ENCODE measurements at places on chromosomes 3 and 15.

- no peak for DNase-seq
- H3K27me3 ChIP-seq = peaks cover 21% of the 10 kb centered on the region
- peaks cover 6% of the 10 kb centered on the region for H3K4me1 ChIP-seq
- H3K4me3 ChIP-seq = no peak overlapping the region
- H3K36me3 ChIP-seq = no peaks in the 10 kb centered on the region
- no peak overlapping the region for H3K27ac ChIP-seq
Measured at GRCh38 chr3:10380906-10381305, 60.0 kb upstream of the SEC13 start.

- no peak overlapping the region for H3K4me3 ChIP-seq
- DNase-seq = no peak
- H3K27ac ChIP-seq = peak overlapping the region; percentile 55
- peaks cover 55% of the 10 kb centered on the region for H3K4me1 ChIP-seq
- H3K36me3 ChIP-seq = no peaks in the 10 kb centered on the region
- H3K27me3 ChIP-seq = peaks cover 3% of the 10 kb centered on the region
Measured at GRCh38 chr15:65837301-65838294, 31.7 kb upstream of the RAB11A start.

GRCh38 chr3:122294359-122294758 lies 30.7 kb upstream of the CSTA start:
- H3K36me3 ChIP-seq = no peaks in the 10 kb centered on the region
- no peaks in the 10 kb centered on the region for H3K4me1 ChIP-seq
- no peak overlapping the region for H3K4me3 ChIP-seq
- peaks cover 4% of the 10 kb centered on the region for H3K27me3 ChIP-seq
- no peak for DNase-seq

- H3K27me3 ChIP-seq = peaks cover 8% of the 10 kb centered on the region
- H3K4me3 ChIP-seq = no peak overlapping the region
- DNase-seq = no peak
- peaks cover 41% of the 10 kb centered on the region for H3K4me1 ChIP-seq
- no peaks in the 10 kb centered on the region for H3K36me3 ChIP-seq
Measured at GRCh38 chr15:97687654-97688053, 272.8 kb upstream of the ARRDC4 start.

DNA sequence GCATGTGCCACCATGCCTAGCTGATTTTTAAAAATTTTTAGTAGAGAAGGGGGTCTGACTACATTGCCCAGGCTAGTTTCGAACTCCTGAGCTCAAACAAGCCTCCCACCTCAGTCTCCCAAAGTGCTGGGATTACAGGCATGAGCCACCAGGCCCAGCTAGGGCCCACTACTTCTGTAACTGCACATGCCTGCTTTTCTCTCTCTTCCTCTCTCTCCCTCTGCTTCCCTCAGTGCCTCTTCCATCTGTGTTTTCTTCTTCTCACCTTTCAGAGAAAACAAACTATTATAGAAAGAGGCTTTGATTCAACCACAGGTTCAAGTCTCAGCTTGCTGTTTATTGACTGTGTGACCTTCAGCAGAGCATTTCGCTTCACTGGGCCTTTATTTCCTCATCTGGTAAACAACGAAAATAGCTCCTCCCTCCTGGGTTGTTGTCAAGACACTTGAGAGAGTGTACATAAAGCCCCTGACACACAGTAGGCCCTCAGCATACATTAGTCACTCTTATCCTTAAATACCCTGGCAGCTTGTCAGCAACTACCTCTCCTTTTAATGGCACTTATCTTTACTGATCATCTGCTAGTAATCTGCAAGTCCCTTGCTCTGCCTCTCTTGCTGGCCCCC lies 10.2 kb downstream of the TADA3 start:
- H3K27me3 ChIP-seq = no peaks in the 10 kb centered on the region
- H3K4me1 ChIP-seq = peaks cover 12% of the 10 kb centered on the region
- no peak overlapping the region for H3K4me3 ChIP-seq
- no peak for DNase-seq

DNA sequence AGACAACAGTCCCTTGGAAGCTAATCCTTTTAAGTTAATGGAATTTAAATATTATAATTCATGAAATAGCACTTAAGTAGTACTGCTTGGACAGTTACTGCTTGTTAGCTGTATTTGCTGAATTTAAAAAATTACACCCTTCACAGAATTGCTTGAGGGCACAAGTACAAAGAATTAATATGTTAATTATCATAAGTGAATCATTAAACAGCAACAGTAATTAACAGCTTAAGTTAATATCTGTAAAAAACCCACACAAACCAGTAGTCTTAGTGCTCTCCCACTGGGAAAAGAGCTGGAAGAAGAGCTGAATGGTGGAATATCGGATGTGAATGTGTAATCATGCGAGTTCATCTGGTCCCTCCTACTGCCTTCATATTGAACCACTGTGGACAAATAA lies 232.0 kb downstream of the CD47 start:
- no peak overlapping the region for H3K27ac ChIP-seq
- H3K36me3 ChIP-seq = no peaks in the 10 kb centered on the region
- no peak overlapping the region for H3K4me3 ChIP-seq
- H3K27me3 ChIP-seq = peaks cover 12% of the 10 kb centered on the region
- H3K4me1 ChIP-seq = peaks cover 12% of the 10 kb centered on the region

DNA sequence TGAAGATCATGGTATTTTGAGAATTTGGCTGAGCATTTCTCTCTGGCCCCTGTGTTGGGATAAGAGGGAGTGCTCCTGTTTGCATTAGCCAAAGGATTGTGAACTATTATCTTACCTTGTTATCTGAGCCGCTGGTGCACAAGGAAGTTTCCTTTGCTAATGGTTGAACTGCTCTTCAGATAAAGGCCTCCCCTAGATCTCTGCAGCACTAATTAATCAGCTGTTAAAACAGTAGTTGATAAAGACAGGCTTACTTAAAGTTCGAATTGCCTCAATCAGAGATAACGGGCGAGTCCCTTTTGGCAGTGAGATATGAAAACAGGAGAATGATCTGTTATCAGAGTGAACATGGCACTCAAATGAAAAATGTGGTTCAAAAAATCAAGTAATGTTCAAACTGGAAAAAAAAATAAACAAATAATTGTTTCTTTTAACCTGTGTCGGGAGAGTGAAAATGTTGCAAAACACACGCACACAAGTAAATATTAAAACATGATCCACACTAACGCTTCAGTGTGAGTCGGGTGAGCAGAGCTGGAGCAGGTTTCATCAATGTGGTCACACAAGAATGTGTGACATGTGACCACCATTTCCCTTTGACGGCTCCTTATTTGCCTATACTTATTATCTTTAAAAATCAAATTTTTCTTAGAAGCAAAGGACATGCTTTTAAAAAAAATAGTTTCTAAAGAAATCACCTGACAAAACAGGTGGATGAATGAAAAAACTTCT lies 469.1 kb downstream of the SOX2 start:
- peaks cover 49% of the 10 kb centered on the region for H3K4me1 ChIP-seq
- no peak for DNase-seq
- no peaks in the 10 kb centered on the region for H3K36me3 ChIP-seq

- DNase-seq = no peak
- no peaks in the 10 kb centered on the region for H3K36me3 ChIP-seq
- no peak overlapping the region for H3K4me3 ChIP-seq
- no peak overlapping the region for H3K27ac ChIP-seq
Measured at GRCh38 chr3:58231666-58232065, 5.9 kb upstream of the ABHD6 start.

DNA sequence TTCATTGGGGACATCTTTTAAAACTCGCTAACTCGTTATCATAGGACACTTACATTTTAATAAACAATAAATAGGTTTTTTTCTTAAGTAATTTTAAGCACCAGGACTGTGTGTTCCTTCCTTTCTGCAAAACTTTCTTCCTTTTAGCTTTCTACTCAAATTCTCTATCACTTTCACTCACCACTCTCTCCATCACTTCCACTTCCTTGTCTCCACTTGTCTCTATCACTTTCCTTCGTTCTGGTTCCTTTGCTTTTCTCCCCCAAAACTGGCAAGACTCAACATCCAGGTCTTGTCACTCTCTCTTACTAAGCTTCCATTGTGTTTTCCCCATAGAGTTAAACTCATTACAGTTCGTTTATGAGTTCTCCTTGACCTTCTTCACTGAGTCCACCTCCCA lies 99.0 kb downstream of the ZPLD1 start:
- DNase-seq = no peak
- H3K4me1 ChIP-seq = peaks cover 17% of the 10 kb centered on the region
- H3K27me3 ChIP-seq = no peaks in the 10 kb centered on the region
- H3K4me3 ChIP-seq = no peak overlapping the region
- no peak overlapping the region for H3K27ac ChIP-seq
- H3K36me3 ChIP-seq = no peaks in the 10 kb centered on the region

GRCh38 chr15:43981576-43981975 lies 154.8 kb downstream of the WDR76 start:
- no peak overlapping the region for H3K27ac ChIP-seq
- H3K27me3 ChIP-seq = no peaks in the 10 kb centered on the region
- H3K36me3 ChIP-seq = no peaks in the 10 kb centered on the region
- H3K4me3 ChIP-seq = no peak overlapping the region
- peaks cover 5% of the 10 kb centered on the region for H3K4me1 ChIP-seq

DNA sequence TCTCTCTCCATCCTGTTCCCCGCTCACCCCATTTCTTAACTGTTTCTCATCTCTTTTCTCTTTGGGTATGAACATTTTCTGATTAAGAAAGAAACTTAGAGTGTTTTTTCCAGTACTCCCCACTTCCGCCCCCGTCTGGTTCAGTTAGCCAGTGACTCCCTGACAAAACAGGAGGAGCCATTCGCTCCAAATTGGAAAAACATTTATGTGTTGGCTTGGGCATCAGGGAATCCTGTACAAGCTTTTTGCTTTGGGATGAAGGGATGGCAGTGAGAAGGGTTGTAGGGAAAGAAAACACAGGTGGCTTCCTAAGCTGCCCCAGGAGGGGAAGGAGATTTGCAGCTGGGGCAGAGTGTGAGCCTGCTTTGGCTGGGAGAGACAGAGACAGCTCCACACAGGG lies 47.0 kb downstream of the BOC start:
- peaks cover 8% of the 10 kb centered on the region for H3K27me3 ChIP-seq
- no peak for DNase-seq
- peak overlapping the region; percentile 3 for H3K4me3 ChIP-seq
- peaks cover 86% of the 10 kb centered on the region for H3K36me3 ChIP-seq
- H3K4me1 ChIP-seq = peaks cover 88% of the 10 kb centered on the region

GRCh38 chr3:117557464-117558090 lies 848.0 kb downstream of the TUSC7 start:
- no peaks in the 10 kb centered on the region for H3K36me3 ChIP-seq
- H3K4me1 ChIP-seq = no peaks in the 10 kb centered on the region
- no peak overlapping the region for H3K4me3 ChIP-seq
- no peak overlapping the region for H3K27ac ChIP-seq
- DNase-seq = no peak

GRCh38 chr15:69082554-69082953 lies 68.1 kb downstream of the NOX5 start:
- no peak overlapping the region for H3K27ac ChIP-seq
- DNase-seq = no peak
- H3K4me3 ChIP-seq = no peak overlapping the region

GRCh38 chr3:30048431-30048830 lies 558.0 kb upstream of the TGFBR2 start:
- DNase-seq = no peak
- H3K4me3 ChIP-seq = no peak overlapping the region
- H3K36me3 ChIP-seq = no peaks in the 10 kb centered on the region
- H3K27me3 ChIP-seq = no peaks in the 10 kb centered on the region

DNA sequence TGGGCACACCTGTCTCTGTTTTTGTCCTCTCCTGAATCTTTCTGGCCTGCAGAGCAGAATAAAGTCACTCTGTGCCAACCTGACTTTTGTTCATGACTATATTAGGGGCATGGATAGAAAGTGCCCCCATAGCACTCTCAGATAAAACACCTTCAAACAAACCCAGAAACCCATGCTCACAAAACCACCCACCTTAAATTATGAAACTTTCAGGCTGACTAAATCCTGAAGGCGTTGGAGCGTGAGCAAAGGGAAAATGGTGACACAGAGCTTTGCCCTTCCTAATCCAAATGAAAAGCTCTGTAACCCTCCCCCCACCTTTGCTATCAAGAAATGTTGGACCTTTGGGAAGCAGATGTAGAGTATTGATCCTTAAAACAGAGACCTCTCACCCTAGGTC lies 138.9 kb downstream of the IGF1R start:
- H3K4me3 ChIP-seq = no peak overlapping the region
- H3K36me3 ChIP-seq = no peaks in the 10 kb centered on the region
- no peak for DNase-seq
- H3K27ac ChIP-seq = no peak overlapping the region
- peaks cover 3% of the 10 kb centered on the region for H3K27me3 ChIP-seq

GRCh38 chr3:3189102-3189727 lies 9.7 kb upstream of the CRBN start:
- no peak overlapping the region for H3K4me3 ChIP-seq
- DNase-seq = no peak
- peaks cover 48% of the 10 kb centered on the region for H3K27me3 ChIP-seq
- H3K4me1 ChIP-seq = no peaks in the 10 kb centered on the region

DNA sequence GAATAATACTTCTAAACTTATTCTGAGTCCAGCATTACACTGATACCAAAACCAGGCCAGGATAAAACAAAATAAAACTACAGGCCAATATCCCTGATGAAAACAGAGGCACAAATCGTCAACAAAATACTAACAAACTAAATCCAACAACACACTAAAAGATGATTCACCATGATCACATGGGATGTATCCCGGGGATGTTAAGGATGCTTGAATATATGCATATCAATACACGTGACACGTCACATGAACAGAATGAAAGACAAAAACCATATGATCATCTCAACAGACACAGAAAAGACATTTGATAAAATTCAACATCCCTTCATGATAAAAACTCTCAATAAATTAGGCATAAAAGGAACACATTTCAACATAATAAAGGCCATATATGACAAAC lies 91.5 kb downstream of the CSNK1G1 start:
- no peaks in the 10 kb centered on the region for H3K4me1 ChIP-seq
- peaks cover 4% of the 10 kb centered on the region for H3K27me3 ChIP-seq
- H3K36me3 ChIP-seq = peaks cover 47% of the 10 kb centered on the region
- no peak overlapping the region for H3K4me3 ChIP-seq
- no peak overlapping the region for H3K27ac ChIP-seq

- peaks cover 63% of the 10 kb centered on the region for H3K4me1 ChIP-seq
- H3K4me3 ChIP-seq = no peak overlapping the region
- no peak for DNase-seq
- H3K36me3 ChIP-seq = no peaks in the 10 kb centered on the region
- peaks cover 48% of the 10 kb centered on the region for H3K27me3 ChIP-seq
- H3K27ac ChIP-seq = no peak overlapping the region
Measured at GRCh38 chr15:70246623-70247220, 149.0 kb upstream of the TLE3 start.
